Transverse colon (tissue), 4 donors: ENCODE measurements at places on chromosomes 3 and 15.

DNA sequence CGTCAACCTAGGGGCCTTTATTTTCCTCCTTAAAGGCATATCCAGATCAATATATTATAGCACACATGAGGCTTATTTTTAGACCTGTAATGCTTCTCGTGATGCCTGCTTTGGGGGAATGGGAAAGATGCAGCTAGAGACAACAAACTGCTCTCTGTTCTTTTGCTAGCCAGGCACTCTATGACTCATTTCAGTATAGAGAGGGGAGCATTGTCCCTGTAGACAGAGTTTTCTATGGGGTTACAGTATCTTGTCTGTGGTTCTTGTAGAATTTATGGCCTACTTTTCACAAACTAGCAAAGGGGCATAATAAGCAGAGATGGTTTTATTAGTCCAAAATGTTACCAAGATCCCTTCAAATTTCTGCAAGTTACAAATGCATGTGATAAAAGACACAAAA lies 305.6 kb downstream of the LSAMP start:
- no peak for DNase-seq

- peak; percentile 34 for DNase-seq
Observed at GRCh38 chr3:122074621-122075265, 19.6 kb downstream of the CD86 start.

DNA sequence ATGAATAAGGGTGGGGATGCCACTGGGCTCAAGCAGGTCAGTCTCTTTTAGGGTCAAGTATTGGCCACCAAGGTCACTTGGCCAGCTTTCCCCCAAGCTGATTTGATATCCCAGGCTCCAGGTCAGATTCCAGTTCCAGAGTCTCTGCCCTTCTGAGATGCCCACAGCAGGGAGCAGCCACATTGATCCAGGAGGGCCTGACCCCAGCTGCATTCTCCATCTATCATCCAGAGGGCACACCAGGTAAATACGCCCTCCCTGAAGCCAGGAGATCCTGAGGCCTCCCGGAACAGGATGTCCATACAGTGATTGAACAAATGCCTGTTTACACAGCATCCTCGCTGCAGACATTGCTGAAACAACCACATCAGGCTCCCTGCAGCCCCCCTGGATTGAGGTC lies 264.6 kb upstream of the TLE3 start:
- no peak for DNase-seq

- peak; percentile 30 for DNase-seq
Observed at GRCh38 chr15:73684581-73685455, 635 bp downstream of the CD276 start.

GRCh38 chr3:189056646-189057335 lies 115.0 kb upstream of the TPRG1 start:
- no peak for DNase-seq

GRCh38 chr3:102006812-102007485 lies 157.6 kb downstream of the NFKBIZ start:
- DNase-seq = peak; percentile 14

DNA sequence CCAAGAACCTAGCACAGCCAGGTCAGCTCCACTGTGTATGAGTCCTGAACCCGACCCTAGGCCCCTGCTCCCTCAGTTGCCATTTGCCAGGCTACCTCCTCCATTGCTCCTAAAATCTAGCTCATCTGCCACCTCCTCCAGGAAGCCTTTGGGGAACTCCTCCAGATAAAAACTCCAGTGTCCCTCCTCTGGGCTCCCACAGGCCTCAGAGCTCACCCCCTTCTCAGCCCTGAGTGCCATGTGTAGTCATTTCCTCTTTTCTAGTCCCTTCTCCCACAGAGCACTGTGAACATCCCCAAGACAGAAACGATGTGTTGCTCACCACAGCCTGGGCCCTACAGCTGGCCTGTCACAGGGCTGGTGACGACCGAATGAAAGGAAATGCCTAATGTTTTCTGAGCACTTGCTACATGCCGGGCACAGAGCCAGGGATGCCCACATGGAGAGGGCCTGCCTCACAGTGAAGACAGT lies 61.0 kb downstream of the IQSEC1 start:
- peak; percentile 80 for DNase-seq

DNA sequence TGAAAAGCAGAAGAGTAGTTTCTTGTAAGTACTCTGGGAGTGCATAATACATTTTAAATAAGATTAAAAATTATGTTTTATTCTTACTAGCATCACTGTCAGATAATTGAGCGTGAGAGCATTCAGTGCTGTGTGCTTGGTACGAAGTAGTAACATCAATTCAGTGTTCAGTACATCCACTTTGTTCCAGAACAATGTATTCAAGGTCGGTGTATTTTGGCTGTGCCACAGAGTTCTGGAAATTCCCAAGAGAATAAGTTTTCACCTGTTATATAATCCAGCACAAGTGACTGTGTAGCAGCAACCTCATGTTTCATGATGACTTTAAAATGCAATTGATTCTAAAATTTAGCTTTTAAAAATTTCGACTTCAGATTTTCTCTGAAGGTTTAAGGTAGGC lies 130.6 kb downstream of the IGF1R start:
- DNase-seq = no peak

GRCh38 chr3:140830391-140830790 lies 111.2 kb upstream of the SLC25A36 start:
- no peak for DNase-seq

DNA sequence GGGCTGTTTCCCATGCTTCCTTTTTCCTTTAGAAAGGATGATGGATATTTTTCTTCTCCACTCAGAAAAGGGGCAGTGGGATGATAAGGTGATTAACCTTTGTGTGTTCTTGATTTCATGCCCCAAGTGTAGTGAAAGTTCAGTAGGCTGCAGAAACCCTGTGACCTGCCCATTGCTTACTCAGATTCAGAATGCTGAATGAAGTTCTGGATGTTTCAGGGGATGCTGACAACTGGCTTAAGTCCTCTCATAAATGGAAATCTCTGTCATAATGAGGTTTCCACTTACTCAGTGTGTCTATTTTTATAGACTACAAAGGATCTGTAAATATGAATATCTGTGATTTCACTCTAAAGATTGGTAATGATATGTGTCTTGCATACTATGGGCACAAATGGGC lies 471.3 kb upstream of the TPRG1 start:
- DNase-seq = no peak

DNA sequence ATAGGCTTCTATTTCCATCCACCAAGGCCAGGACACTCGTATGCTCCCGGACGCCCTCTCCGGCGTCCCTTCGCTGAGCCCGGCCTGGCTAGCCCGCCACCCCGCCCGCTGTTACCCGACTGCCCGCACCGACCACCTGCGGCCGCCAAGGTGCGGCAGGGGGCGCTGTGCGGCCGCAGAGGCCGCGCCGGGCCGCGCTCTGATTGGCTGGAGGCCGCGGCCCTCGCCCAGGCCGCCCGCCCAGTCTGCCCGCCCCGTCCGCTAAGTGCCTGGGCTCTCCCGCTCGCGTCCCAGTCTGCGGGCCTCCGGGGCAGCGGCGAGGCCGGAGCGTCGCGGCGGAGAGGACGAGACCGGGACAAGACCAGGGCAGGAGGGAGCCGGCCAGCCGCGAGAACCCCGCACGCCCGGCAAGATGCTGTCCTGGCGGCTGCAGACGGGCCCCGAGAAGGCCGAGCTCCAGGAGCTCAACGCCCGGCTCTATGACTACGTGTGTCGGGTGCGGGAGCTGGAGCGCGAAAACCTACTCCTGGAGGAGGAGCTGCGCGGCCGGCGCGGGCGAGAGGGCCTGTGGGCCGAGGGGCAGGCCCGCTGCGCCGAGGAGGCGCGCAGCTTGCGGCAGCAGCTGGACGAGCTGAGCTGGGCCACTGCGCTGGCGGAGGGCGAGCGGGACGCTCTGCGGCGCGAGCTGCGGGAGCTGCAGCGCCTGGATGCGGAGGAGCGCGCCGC lies at the start of gene SYNM:
Gene SYNM, plus strand, starts transcription at position 293 of the 726 bp plus-strand sequence. Its CDS starts 120 bp downstream, at position 413.
- peak; percentile 72 for DNase-seq
